ENCODE measurements at places on chromosomes 7 and 10.

DNA sequence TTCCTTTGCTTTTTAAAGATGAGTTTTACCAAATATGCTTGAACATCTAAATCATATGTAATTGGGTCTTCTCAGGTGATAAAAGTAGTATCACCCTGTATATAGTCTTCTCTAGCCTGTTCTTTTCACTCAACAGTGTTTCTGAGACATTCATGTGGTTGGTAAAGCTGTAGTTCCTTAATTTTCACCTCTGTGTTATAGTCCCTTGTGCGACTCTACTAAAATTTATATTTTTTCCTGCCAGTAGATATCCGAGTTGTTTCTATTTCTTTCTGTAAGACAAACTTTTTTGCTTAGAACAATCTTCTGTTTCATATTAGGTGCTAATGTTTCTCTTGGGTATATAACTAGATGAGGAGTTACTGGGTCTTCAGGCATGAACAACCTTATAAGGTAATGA is 35.6 kb downstream of the SYPL1 start:
- DNase-seq, result no peak

GRCh38 chr10:7965457-7965856 is 89.0 kb upstream of the GATA3 start:
- DNase-seq, result no peak

GRCh38 chr7:41103331-41103730 is 599.6 kb downstream of the INHBA start:
- no peak for DNase-seq

- DNase-seq, result no peak
Measured at GRCh38 chr10:5752301-5752871, 60.8 kb downstream of the GDI2 start.

- no peak for DNase-seq
Measured at GRCh38 chr7:7639421-7639820, 1.1 kb upstream of the UMAD1 start.

GRCh38 chr7:150431839-150432658 is 18.4 kb upstream of the GIMAP8 start:
- no peak for DNase-seq

- no peak for DNase-seq
Measured at GRCh38 chr10:117578999-117579590, 36.5 kb downstream of the EMX2 start.

DNA sequence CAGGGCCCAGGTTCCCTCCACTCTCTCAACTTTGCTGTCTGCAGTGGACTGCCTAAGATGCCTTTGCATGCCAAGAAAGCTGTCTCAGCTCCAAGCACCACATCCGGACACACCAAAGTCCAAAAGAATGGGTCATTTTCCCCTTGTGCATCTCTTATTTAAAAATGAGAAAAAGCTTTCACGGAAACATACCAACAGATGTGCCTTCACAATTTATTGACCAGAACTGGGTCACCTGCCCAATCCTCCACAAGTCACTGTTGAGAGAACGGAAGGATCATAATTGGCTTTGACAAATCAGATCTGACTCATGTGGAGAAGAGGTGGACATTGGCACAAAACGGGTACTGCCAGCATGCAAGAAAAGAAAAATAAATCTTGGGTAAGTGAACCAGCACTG is 258.3 kb downstream of the SNX13 start:
- DNase-seq, result no peak

DNA sequence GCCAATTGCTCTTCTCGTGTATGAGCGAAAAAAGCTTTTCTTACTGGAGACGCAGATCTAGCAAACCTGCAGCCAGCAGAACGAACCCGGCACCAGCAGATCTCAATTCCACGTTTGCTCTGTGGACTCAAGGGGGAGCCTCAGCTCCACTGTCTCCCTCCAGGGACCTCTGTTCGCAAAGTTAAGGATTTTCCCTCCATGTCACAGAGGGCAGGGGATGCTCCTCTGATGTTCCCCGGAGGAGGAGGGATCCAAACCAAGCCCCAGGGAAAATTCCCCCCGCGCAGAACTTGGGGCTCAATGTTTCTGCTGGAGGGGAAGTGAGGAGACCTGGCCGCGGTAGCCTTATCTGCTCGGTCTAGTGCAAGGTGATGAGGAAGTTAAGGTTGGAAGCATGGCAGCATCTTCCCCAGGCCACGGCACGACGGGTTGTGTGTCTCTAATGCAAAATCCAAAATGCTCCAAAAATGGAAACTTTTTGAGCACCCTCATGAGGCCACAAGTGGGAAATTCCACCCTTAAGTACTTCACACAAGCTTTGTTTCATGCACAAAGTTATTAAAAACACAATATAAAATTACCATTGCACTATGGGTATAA is 9.0 kb downstream of the IQCE start:
- DNase-seq, result no peak

- no peak for DNase-seq
Measured at GRCh38 chr10:101903827-101904550, 60.4 kb upstream of the KCNIP2 start.

GRCh38 chr7:33558549-33559323 is 346.6 kb upstream of the BMPER start:
- no peak for DNase-seq

DNA sequence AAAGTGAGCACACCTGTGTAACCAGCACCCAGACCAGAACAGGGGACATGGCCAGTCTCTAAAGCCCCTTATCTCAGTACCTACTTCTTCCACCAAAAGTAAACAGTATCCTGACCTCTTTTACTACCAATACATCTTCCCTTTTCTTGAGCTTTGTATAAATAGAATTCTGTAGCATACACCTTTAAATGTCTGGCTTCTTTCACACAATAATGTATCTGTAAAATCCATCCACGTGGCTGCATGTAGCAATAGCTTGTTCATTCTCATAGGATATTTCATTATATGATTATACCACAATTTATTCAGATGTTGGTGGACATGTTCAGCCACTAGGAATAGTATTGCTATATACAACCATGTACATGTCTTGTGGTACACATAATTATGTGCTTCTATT is 40.6 kb downstream of the BTBD16 start:
- no peak for DNase-seq

DNA sequence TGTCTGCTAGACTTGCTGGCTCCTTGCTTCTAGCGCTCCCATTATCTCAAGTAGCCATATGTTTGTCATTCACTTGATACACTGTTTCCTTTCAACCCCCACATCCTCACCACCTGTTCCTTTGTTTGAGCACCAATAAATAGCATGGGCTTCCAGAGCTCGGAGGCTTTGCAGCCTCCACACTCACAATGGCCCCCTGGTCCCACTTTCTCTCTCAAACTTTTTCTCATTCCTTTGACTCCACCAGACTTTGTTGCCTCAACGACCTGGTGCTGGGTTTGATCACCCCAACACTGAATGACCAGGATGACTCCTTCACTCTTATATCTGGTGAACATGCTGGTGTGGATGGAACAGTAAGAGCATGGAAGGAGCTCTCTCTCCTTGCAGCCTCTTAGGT is 114.5 kb upstream of the TRIM24 start:
- no peak for DNase-seq

GRCh38 chr7:7212612-7213011 is 30.3 kb downstream of the C1GALT1 start:
- no peak for DNase-seq

- no peak for DNase-seq
Measured at GRCh38 chr10:103812432-103812831, 42.9 kb downstream of the SH3PXD2A start.

DNA sequence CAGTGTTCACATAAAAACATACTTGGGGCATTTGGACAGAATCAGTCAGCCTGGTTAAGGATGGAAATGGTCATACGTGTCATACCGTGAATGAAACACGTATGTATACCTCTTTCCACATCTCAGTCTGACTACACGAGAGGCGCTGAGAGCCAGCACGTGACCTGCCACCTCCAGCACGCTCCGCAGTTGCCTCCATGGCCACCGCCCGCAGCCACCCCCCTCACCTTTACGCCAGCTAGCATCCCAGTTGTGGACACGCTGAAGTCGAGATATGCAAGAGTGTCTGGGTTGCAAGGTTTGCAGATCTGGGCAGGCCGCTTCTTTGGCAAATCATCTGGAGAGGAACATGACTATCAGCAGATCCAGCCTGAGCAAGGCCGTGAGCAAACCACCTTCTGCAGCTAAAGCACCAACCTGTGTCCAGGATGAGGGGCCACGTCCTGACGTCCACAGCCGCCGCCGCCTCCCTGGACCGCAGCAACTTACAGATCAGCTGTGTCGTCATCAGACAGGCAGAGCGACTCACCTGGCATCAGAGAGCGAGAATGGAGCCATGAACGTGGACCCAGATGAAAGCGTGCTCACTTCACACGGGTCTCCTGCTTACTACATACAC is 209.4 kb downstream of the ZMYND11 start:
- no peak for DNase-seq

- no peak for DNase-seq
Measured at GRCh38 chr7:81190997-81191768, 272.3 kb upstream of the SEMA3C start.

GRCh38 chr10:86678999-86679792 is 10.9 kb downstream of the LDB3 start:
- no peak for DNase-seq

- no peak for DNase-seq
Measured at GRCh38 chr7:70678621-70679251, 453.2 kb upstream of the GALNT17 start.

- no peak for DNase-seq
Measured at GRCh38 chr7:66015440-66016130, 33.6 kb upstream of the GUSB start.

DNA sequence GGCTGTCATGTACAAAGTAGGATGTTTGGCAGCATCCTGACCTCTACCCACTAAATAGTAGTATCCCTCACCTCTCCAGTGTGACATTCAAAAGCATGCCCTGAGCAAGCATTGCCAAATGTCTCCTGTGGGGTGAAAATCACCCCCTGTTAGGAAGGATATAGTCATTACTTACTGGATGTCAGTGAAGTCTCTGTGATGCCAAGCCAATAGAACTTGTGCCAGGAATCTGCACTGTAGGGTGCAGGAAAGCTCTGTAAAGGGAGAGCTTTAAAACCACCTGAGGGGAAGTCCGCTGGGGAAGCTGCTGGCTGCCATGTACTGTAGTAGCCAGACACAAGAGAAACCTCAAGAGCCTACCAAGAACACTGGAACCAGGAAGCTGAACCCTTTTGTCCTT is 170.7 kb upstream of the DKK1 start:
- no peak for DNase-seq

- no peak for DNase-seq
Measured at GRCh38 chr7:158595068-158595467, 7.4 kb upstream of the PTPRN2 start.

DNA sequence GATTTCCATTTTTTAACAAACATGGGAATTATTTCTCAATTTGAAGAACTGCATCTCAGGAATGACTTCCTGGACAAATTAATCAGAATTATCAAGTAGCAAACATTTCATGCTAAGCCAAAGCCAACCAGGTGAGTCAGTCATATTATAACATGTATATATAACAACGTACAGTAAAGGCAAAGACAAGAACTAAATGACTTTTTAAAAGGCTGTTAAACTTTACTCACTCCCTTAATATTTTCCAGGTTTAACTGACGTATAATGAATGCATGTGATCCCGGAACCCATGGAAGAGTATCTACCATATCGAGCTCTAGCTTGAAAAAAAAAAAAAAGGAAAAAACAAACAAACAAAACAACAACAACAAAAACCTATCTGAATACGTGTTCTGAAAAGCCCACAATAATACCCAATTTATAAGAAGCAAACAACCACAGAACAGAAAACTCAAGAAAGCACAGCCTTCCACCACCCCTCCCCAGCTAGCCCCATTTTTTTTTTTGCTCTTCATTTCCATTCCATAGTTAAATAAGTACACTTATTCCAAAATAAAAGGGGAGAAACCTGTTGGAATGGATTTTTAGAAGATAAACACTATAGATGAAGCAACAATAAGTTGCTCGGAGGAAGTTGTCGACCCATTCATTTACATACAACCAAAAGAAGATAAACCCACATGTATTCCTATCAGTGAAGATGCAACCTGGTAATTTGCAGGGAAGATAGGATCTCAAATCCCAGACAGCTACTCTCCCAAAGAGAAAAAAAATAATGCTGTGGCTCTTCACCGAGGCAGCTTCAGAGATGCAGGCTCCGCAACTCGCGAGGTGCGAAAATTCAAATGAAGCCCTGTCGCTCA is 537 bp downstream of the NAPEPLD start:
- no peak for DNase-seq

DNA sequence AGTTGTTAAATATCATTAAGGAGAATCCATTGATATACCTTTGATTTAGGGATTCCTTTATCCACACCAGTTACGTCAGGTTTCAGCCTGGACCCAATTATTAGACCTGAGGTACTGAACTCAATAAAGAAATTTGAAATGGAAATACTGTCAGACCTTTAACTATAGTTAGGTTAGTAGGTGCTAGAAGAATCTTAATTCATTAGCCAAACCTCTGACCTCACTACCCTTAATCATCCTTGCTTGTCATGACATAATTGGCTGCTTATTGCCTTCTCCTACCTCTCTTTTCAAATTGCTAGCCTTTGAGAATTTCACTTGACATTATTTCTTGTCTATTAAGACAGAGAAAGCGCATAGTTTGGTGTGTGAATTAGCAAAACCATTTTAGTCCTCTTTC is 27.1 kb downstream of the SMNDC1 start:
- no peak for DNase-seq

DNA sequence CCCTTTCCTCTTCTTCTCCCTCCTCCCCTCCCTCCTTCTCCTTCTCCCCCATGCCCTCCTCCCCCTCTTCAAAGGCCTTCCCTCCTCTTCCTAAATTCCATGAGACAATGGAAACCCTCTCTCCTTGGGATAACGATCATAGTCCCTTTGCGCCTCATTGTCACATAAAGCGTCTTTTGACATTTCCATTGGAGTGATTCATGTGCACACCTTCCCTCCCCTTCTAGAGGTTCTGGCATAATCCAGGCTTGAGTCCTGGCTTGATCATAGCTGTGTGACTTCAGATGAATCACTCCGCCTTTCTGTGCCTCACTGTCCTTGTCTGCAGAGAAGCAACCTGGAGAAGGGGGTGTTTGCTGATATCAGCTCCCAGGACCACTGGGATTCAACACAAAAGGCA is 204.2 kb downstream of the TNS3 start:
- DNase-seq, result no peak

GRCh38 chr7:135942614-135943013 is 34.5 kb downstream of the MTPN start:
- DNase-seq, result no peak

GRCh38 chr7:88040694-88041093 is 106.6 kb downstream of the ADAM22 start:
- no peak for DNase-seq

DNA sequence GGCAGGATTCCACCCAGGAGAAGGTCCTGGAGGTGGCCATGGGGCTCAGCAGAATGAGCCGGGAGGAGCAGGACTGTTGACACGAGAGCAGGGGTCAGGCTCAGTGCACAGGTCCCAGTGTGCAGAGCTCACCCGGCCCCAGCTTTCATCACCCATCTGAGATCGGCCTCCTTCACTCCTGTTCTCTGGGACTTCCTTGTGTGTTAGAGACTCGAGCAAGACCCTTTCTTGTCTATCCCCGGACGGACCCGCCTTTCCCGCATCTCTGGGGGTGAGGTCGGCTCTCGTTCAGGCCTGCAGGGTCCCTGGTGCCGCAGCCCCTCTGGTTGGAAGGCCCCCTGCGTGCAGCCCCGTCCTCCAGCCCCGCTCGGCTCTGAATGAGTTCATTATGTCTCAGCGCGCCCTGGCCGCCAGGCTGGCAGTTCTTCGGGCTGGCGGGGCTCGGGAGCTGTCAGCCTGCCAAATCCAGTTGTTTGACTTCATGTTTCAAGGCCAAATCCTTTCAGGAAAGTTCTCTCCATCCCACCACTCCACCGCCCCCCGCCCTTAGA is 127.9 kb downstream of the LHPP start:
- no peak for DNase-seq

GRCh38 chr7:1669954-1670893 is at the start of gene ELFN1:
ELFN1 (plus strand) TSS chr7:1670277; CDS start chr7:1744597, 74,320 bp downstream.
- DNase-seq, result no peak

GRCh38 chr7:148793590-148793989 is 90.5 kb downstream of the EZH2 start:
- no peak for DNase-seq

All from CD4-positive, alpha-beta T cell treated with Interferon alpha-2 for 1 hour (primary cell).